ENCODE measurements at places on chromosomes 6 and 20.

DNA sequence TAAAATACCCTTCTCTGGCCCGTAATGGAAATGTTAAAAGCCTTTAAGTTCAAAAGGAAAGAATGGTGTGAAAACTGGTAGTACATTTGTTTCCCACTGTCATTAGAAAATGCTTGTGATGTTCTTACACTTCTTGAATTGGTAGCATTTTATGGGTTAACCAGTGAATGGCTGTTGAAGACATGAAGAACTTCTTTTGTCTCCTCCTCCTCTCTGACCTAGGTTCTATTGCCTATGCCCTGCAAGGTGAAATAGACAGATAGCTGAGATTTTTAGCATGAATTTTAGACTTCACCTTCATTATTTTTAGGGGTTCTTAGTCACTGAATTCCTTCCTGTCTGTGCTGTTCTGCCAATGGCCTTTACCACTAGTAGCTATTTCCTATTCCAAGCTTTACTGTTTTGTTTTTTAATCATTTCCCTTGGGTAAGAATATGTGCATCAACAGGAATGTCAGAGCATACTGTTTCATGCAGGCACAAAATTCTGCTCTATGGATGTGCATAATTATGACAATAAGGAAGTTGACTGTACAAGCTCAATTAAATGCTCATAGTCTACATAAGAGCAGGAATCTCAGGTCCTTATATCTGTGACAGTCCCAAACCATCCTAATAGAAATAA lies 4.9 kb downstream of the TNFAIP3 start:
- DNase-seq = peak; percentile 29

GRCh38 chr6:35477028-35477427 lies 8.8 kb downstream of the RPL10A start:
- no peak for DNase-seq

DNA sequence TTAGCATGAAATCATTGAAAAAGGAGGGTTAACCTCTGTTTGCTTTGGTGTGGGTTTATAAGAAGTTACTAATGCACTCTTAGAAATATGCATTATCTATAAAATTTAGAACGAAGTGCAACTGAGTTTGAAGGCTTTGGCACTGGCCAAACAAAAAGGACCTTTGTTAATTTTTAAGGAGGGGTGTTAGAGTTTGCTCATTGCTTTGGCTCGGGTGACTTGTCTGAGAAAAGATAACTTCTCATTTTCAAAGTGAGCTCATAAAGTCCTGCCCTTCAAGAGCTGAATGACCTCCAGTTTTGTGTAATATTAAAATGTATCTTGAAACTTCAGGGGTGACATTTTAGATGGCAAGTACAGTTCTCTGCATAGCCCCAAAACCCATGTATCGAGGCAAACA lies 25.9 kb downstream of the NEDD9 start:
- no peak for DNase-seq

GRCh38 chr6:1464781-1465370 lies 75.5 kb downstream of the FOXF2 start:
- no peak for DNase-seq

DNA sequence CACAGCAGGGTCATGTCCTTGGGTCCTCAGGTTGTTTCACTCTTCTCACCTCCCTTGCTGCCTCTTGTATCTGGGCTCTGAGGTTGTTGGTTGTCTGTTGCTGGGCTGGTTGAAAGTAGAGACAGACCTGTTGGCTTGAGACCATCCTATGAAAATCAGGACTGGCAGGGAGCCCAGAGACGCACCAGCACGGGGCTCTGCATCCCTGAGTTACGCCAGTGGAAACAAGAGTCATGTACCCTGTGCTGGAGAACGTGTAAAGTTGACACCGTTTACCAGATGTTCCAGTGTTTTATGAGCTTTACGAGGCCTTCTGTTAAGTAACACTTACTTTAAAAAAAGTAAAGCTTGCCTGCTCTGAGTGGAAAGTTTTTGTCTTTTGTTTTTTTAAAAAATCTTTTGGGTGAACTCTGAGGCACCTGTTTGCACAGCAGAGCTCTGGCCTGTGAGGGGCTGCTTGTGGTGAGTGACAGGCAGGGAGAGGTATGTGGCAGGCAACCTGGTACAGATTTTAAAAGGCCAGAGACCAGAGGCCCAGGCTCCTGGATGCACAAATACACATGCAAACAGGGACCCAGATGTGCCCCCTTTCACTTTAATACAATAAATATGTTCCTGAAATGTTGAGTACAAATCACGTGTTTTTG lies 260.0 kb upstream of the SUPT3H start:
- no peak for DNase-seq

GRCh38 chr6:28794175-28795002 lies 129.4 kb downstream of the TRIM27 start:
- no peak for DNase-seq

GRCh38 chr20:38091441-38092216 lies 58.1 kb downstream of the RPRD1B start:
- DNase-seq = no peak

DNA sequence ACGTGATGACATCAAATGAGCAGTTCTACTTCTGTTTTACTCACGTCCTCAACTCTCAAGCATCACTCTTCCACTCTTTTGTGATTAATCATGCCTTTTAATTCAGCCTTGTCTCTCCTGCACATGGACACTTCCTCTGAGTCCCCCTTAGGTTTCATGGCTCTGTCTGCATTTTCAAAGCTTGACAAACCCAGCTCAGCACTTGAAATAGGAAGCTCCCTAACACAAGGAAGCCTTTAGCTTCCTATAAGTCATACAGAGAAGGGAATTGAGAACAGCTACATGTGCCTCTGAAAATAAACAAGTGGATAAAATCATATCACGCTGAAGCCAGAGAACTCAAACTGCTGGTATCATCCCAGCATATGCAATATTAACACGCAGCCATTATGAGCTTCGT lies 21.2 kb downstream of the KIF16B start:
- DNase-seq = no peak

DNA sequence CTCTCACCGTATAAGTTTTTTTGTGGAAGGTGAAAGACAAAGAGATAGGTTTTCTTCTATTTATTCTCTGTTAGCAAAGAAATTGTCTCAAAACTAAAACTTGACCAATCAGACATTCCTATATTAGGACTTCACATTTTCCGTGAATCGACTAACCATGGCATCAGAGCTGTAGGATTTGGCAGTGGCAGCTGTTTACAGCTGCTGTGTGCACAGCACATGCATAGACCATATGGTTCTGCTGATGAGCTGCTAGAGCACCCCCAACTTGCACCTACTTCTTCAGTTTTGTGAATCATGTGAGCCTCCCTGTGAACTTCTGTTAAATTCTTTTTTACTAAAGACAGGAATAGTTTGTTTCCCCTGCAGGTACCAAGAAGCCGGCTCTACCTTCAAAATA lies 157.9 kb downstream of the RFX6 start:
- no peak for DNase-seq

DNA sequence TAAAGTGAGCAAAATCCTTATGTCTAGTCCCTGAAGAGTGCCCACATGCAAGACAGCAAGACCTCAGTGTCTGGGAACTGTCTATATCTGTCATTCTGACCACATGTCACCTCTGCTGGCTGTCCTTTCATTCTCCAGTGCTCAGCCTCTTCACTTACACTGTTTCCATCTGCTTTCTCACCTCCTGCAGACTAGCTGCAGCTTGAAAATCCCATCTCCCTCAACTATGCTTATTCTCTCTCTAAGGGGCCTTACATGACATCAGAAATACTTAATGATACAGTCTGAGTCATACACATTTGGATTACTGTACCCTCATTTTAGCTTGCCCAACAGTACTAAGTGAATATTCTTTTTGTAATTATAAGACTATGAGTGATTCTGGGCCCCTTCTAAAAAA lies 587.8 kb downstream of the EPM2A start:
- DNase-seq = no peak

- DNase-seq = no peak
Measured at GRCh38 chr6:108837236-108837971, 10.8 kb upstream of the ARMC2 start.

GRCh38 chr6:138957484-138957883 lies 30.6 kb downstream of the REPS1 start:
- DNase-seq = no peak

DNA sequence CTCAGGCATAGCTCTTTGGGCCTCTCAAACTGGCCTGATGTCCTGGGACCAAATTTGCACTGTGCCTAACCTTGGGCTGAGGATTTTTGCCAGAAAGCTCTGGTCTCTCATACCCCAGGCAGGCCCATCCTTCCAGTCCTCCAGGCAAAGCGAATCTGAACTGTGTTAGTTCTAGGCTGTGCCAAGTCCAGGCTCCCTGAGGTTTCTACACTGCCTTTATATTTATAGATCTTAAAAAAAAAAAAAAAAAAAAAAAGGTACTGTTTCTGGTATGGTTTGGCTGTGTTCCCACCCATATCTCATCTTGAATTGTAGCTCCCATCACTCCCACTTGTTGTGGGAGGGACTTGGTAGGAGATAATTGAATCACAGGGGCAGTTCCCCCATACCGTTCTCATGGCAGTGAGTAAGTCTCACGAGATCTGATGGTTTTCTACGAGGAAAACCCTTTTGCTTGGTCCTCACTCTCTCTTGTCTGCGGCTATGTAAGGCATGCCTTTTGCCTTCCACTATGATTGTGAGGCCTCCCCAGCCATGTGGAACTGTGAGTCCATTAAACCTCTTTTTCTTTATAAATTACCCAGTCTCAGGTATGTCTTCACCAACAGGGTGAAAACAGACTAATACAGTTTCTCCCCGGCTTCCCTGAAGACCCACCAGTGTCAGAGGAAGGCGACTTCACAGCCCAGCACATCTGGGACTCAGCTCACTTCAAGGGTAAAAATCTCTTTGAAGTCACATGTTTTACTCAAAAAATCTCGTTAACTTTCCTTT lies 39.0 kb upstream of the TBXT start:
- no peak for DNase-seq

DNA sequence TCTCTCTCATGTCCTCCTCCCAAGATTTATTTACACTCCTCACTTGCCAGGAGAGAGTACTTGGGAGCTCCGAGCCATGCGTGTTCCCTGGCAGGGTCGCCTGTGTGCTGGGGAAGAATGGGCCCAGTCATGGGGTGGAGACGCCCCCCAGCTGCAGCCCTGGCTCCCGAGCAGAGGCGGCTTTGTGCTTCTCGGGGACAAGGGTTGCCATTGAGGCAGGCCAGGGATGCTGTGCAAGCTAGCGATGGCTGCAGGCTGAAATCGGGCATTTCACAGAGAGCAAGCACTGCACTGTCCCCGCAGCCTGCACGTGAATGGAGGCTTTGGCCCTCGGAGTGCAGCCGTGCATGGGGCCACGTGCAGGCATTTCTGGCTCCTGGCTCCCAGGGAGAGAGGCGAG lies 23.8 kb downstream of the PHACTR3 start:
- no peak for DNase-seq

GRCh38 chr20:57578476-57579165 lies 17.7 kb downstream of the PCK1 start:
- DNase-seq = no peak

DNA sequence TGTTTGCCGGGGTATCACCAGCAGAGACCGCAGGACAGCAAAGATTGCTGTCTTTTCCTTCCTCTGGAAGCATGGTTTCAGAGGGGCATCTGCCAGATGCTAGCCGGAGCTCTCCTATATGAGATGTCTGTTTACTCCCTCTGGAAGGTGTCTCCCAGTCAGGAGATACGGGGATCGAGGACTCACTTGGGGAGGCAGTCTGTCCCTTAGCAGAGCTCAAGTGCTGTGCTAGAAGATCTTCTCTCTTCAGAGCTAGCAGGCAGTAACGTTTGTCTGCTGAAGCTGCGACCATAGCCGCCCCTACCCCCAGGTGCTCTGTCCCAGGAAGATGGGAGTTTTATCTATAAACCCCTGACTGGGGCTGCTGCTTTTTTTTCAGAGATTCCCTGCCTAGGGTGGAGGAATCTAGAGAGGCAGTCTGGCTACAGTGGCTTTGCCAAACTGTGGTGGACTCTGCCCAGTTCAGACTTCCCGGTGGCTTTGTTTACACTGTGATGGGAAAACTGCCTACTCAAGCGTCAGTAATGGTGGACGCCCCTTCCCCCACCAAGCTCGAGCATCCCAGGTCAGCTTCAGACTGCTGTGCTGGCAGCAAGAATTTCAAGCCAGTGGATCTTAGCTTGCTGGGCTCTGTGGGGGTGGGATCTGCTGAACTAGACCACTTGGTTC lies 133.0 kb upstream of the FLRT3 start:
- no peak for DNase-seq

DNA sequence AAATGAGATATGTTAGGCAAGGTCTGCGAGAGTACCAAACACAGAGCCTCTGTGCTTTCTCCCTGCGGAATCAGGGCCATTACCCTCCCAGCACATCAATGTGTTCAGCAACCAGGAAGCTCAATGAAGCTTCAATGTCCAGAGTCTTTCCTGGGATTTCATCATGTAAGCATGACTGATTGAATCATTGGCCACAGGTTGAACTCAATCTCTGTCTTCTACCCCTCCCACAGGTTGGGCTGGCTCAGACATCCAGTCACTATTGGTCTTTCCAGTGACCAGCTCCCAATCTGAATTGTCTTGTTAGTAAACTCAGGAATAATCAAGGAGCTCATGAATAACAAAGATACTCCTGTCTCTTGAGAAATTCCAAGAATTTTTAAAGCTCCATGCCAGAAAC lies 2.7 kb upstream of the DTD1 start:
- DNase-seq = no peak

Data from CD8-positive, alpha-beta memory T cell (primary cell).